Cardiac septum (tissue), 1 donor: ENCODE measurements at places on chromosomes 7 and 10. TPM values are rescaled to one million over a fixed set of nuclear protein-coding genes. Genes with fewer than 3 reads are reported as not detected.

Gene SMURF1
- total RNA-seq, result 13.2 TPM

DNA sequence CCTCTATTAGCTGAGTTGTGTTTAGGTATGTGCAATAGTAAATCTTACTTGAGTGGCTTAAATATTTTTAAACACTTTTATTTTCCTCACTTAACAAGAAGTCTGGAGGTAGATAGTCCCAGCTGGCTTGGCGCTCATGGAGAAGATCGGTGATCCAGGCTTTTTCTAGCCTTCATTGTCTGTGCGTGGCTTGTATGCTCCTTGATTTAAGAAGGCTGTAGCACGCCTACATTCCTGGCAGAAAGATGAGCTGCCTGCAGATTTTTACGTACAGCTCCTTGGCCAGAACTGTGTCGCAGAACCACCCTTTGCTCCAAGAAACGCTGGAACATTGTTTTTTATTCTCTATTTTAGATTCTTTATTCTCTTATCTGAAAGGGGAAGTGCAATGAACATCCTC is 284.1 kb downstream of the KIF20B start:
- no peak for DNase-seq

DNA sequence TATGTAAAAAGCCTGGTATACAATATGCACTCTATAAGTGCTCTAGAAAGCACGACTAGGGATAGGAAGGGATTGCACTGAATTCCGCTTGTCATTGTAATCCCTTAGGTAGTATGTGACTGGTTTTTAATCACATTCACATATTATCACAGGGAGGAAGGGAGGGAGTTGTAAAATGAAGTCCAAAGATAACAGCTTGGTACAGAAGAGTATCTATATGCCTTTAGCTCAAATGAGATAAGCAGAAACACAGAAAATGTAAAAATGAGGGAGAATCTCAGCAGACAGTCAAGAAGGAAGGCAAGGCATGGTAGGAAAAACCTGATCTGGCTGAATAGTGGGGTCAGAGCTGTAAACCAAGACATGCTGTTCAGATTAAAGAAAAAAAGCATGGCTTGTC is 63.4 kb downstream of the ABI1 start:
- no peak for DNase-seq

Gene FBH1
- total RNA-seq, result 73.8 TPM

Gene INSYN2A
- 0.19 TPM for total RNA-seq

GRCh38 chr7:129952086-129952652 is 591 bp downstream of the UBE2H start:
- peak; percentile 81 for DNase-seq

Gene MBL2
- total RNA-seq, result not detected

- DNase-seq, result no peak
These were observed 119.7 kb upstream of the PRSS58 start for GRCh38 chr7:142377567-142377966.

- no peak for DNase-seq
These were observed 560.9 kb downstream of the SDK1 start for GRCh38 chr7:3861941-3862340.

Gene SNCG
- total RNA-seq, result 9.3 TPM

DNA sequence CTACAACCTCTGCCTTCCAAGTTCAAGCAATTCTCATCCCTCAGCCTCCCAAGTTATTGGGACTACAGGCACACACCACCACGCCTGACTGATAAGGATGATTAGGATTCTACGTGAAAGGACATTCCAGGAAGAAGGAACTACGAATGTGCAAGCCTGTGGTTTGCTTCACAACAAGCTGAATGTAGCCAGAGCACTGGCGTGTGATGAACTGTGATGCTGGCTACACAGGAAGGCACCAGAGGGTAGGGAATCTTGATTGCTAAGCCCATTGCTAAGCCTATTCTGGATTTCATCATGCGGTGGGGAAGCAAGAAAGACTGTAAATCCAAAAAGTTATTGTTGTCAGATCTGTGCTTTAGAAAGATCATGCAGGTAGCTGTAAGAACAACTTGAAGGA is 72.3 kb upstream of the SRRM3 start:
- DNase-seq, result no peak

- DNase-seq, result no peak
These were observed 176.6 kb downstream of the SEMA3D start for GRCh38 chr7:85010306-85010705.

DNA sequence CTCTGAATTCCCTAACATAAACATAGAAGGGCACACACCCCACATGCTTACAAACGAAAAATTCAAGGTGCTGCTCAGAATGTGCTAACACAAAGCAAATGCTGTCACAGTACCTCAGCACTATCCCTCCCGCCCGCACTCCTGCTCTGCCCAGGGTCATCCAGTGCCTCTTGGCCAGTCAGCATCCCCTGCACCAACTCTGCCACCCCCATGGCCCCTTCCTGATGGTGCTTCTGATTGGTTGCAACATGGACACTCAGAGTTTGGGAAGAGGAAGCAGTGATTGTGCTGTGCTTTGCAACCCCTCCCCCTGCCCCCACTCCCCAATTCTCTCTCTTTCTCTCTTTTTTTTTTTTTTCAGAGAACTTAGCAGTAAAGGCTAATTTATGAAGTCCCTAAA is 13.8 kb upstream of the LEP start:
- DNase-seq, result no peak

- DNase-seq, result no peak
These were observed 399.4 kb downstream of the PLXDC2 start for GRCh38 chr10:20215547-20216152.

Gene SYT15B
- total RNA-seq, result 4.6 TPM

DNA sequence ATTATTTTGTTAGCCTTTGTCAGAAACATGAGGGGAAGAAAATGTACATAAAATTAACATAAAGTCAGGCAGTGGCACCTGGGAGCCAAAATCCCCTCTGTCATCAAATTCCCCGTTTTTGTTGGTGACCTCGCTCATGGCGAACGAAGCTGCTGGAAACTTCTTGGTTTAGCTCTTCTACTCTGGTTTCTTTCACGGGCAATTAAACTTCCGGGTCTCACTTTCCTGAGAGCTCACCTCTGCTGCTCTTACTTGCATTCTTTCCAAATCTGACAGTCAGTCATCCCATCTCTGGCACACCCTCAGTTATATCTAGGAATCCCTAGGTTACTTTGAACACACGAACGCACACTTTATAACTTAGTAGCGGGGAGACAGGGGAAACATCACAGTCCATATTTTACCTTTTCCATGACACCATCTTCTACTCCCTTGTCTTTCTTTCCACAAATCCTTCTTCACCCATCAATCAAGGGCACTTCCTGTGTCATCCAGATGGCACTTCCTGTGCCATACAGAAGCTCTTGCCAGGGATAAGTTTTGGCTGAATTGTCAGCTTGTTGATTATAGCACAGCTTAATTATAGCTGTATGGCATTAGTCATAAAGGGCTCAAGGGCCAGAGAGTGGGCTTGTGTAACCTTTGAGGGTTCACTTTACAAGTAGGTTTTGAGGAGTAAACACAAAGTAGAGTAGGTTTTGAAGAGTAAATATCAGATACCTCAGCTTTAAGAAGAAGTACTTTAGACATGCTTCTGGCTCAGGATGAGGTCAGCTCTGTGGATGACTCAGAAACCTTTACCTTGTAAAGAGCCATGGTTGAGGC is 105.1 kb downstream of the GATA3 start:
- no peak for DNase-seq
